CD8-positive, alpha-beta memory T cell (primary cell): ENCODE measurements at places on chromosomes 6 and 20.

- H3K4me1 ChIP-seq = no peaks in the 10 kb centered on the region
- DNase-seq = no peak
- no peak overlapping the region for H3K4me3 ChIP-seq
- H3K27me3 ChIP-seq = no peaks in the 10 kb centered on the region
- no peak overlapping the region for H3K27ac ChIP-seq
These were observed 31.4 kb downstream of the RALGAPA2 start for GRCh38 chr20:20680991-20681508.

DNA sequence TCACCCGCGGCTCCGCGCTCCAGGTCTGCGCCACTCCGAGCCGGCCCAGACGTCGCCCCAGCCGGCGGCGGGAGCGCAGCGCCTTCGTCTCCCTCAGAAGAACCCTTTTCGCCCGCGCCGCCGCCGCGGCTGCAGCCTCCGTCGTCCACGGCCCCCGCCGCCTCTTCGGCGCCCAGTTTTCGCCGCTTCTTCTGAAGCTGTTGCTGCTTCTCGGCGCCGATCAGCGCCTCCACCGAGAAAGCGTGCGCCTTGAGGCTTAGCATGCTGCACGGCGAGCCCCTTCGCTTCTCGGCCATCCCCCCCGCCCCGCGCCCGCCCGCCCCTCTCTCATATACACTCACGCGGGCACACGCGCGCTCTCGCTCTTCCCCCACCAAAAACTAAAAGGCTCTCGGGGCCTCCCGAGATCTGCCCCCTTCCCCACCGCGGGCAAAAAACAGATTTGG lies 489 bp downstream of the TBX18 start:
- H3K27ac ChIP-seq = peak overlapping the region; percentile 38
- H3K4me1 ChIP-seq = no peaks in the 10 kb centered on the region
- H3K36me3 ChIP-seq = no peaks in the 10 kb centered on the region
- H3K27me3 ChIP-seq = peaks cover 12% of the 10 kb centered on the region
- H3K4me3 ChIP-seq = no peak overlapping the region

DNA sequence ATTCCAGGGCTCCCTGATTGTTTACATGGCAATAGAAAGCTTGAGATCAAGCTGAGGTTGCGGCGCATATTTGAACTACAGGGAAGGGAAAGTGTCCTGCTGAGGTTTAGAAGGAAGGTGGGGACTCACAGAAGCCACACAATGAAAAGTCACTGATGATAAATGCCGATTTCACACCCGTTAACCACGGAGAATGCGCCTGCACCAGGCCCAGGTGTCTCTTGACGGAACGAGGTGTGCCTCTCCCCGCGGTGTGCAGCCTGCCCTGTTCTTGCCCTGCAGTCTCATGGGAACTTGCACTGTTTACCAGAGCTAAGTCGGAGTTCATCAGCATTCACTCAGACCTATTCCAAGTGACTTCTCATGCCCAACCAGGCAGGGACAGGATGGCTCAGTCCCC lies 90.3 kb downstream of the LY86 start:
- no peak overlapping the region for H3K27ac ChIP-seq
- peaks cover 9% of the 10 kb centered on the region for H3K4me1 ChIP-seq
- H3K4me3 ChIP-seq = no peak overlapping the region
- no peaks in the 10 kb centered on the region for H3K27me3 ChIP-seq

- no peaks in the 10 kb centered on the region for H3K27me3 ChIP-seq
- no peaks in the 10 kb centered on the region for H3K36me3 ChIP-seq
- no peak overlapping the region for H3K27ac ChIP-seq
- H3K4me1 ChIP-seq = no peaks in the 10 kb centered on the region
These were observed 14.3 kb upstream of the CBFA2T2 start for GRCh38 chr20:33475381-33476152.

DNA sequence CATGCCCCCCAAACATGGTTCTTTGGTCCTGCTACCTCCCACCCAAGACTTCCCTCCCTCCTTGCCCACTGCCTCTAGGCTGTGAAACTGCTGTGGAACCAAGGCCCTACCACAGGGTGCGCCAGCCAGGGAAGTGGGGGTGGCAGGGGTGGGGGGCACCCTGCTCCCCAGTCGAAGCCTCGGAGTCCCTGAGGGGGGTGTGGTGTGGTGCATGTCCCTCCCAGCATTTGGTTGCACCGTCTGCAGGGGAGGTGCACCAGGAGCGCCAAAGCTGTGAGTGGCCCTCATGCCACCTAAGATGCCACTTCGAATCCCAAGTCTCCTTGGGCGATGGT lies 1.8 kb downstream of the RGS19 start:
- peak overlapping the region; percentile 81 for H3K27ac ChIP-seq
- H3K36me3 ChIP-seq = peaks cover 7% of the 10 kb centered on the region
- peaks cover 28% of the 10 kb centered on the region for H3K4me1 ChIP-seq

DNA sequence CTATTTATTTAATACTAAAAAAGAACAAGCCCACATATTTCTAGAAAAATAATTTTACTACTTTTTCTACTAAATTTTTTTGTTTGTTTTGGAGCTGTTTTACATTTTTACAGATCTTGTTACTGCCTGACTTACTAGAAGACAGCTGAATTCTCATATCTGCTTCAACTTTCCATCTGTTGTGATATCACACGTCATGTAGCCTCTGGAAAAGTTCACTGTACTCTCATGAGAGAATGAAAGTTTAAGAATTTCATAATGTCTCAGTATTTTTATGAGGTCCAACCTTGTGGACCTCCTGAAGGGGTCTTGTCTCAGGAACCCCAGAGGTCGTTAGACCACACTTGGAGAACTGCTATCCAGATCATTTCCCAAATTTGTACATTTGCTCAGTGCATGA lies 81.7 kb upstream of the MTHFD1L start:
- no peaks in the 10 kb centered on the region for H3K27me3 ChIP-seq
- no peaks in the 10 kb centered on the region for H3K36me3 ChIP-seq
- no peak for DNase-seq
- no peaks in the 10 kb centered on the region for H3K4me1 ChIP-seq

- no peak overlapping the region for H3K27ac ChIP-seq
- H3K36me3 ChIP-seq = no peaks in the 10 kb centered on the region
- no peaks in the 10 kb centered on the region for H3K27me3 ChIP-seq
These were observed 23.4 kb downstream of the MGME1 start for GRCh38 chr20:17992224-17992637.

DNA sequence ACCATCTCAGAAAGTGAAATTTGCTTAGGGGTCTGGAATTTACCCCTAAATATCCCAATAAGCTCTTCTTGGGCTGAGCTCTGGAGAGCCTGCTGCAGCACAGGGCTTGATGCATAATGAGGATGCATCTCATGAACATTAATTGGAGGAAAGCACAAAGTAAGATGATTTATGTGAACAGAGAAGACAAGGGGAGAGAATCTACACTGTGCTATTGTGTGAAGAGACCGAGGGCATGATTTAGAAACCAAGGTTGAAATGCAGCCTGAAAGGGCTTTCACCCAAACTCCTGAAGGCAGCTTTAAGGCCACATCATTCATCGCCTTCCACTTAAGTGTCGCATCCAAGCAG lies 27.8 kb upstream of the GPR63 start:
- H3K27me3 ChIP-seq = peaks cover 12% of the 10 kb centered on the region
- H3K27ac ChIP-seq = no peak overlapping the region
- no peaks in the 10 kb centered on the region for H3K36me3 ChIP-seq
- no peak for DNase-seq
- H3K4me3 ChIP-seq = no peak overlapping the region

- peaks cover 43% of the 10 kb centered on the region for H3K36me3 ChIP-seq
- H3K4me1 ChIP-seq = peaks cover 41% of the 10 kb centered on the region
- H3K27me3 ChIP-seq = no peaks in the 10 kb centered on the region
- peak within 1 kb of the TSS; percentile 91 for H3K27ac ChIP-seq
- peak; percentile 96 for DNase-seq
- H3K4me3 ChIP-seq = peak within 1 kb of the TSS; percentile 99
These were observed at the start of the genes POLR1C and YIPF3 for GRCh38 chr6:43516697-43517504. TSS of gene POLR1C (plus strand) at chr6:43517089. CDS start at chr6:43517110, 21 bp downstream. TSS of gene YIPF3 (minus strand) at chr6:43516926. CDS start at chr6:43516807, 119 bp downstream.

DNA sequence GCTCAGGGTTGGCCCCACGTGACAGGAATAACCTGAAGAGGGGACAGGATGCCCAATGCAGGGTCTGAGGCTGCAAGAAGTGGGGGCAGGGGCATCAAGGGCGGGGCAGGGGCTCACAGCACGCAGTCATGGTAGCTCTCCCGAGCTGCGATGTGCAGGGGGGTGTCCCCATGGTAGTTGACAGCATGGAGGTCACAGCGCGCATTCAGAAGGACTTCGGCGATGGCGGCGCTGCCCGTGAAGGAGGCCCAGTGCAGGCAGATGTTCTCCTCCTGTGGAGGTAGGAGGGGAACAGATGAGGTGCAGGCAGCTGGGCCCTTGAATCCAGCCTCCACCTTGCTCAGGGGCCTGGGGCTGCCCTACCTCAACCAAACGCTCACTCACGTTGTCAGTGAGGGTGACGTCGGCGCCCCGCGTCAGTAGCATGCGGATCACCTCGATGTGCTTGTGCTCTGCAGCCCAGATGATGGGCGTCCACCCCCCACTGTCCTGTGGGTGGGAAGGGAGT lies 5.8 kb upstream of the SLC44A4 start:
- no peaks in the 10 kb centered on the region for H3K4me1 ChIP-seq
- no peak overlapping the region for H3K27ac ChIP-seq
- DNase-seq = no peak
- H3K4me3 ChIP-seq = no peak overlapping the region
- H3K36me3 ChIP-seq = peaks cover 47% of the 10 kb centered on the region

DNA sequence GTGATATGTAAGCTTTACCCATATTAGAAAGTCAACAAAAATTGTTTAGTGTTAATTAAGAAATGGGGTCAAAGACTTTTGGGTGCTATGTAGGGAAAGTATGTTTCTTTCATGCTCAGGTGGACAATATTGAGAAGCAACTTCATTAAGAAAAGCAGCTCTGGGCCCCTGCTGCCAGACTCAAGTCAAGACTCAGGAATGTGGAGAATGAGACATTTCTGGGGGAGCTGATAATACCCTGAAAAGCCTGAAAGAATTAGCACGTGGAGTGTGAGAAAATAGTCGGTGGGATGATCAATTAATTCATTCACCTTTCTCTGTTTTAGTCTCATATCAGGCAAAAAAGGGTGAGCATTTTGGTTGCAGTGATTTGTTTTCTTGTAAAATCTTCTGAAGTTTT lies 175.1 kb upstream of the IMPG1 start:
- no peak for DNase-seq
- H3K27me3 ChIP-seq = no peaks in the 10 kb centered on the region
- no peaks in the 10 kb centered on the region for H3K4me1 ChIP-seq
- no peak overlapping the region for H3K4me3 ChIP-seq
- H3K27ac ChIP-seq = no peak overlapping the region

- H3K4me3 ChIP-seq = no peak overlapping the region
- H3K27ac ChIP-seq = no peak overlapping the region
These were observed 139.9 kb downstream of the MOXD1 start for GRCh38 chr6:132261354-132261753.

- H3K4me1 ChIP-seq = no peaks in the 10 kb centered on the region
- H3K27me3 ChIP-seq = no peaks in the 10 kb centered on the region
- no peak overlapping the region for H3K27ac ChIP-seq
These were observed 132.7 kb upstream of the JAG1 start for GRCh38 chr20:10806539-10806938.

DNA sequence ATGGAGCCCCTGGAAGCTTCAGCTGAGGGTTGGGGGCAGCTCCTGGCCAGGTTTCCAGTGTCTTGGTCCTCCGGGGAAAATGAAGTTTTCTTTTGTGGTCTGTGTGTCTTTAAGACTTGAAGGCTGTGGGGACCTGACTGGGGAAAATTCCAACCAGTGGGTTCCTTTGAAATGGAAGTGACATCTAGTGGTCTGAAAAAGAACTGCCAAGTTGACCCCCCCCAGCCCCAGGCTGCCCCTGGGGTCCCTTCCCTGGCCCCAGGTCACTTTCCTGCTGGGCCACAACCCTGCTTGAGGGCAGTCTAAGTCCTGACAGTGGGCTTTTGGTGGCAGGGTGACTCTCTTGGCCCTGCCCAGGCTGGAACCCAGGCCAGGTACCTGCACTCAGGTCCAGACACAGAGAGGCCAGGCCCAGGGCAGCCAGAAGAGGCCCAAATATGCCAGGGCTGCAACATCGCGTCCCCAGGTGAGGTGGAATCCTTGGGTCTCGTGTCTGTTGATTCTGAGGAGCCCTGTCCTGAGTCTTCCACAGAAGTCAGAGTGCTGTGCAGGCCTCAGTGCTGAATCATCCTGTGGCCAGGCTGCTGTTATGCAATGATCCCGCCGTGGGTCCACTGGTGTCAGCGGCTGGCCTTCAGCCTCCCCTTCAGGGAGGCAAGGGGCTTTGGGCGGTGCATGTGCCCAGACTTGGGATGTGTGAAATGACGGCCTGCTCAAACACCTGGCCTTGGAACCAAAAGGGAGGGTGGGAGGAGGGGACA lies 68.4 kb downstream of the VEGFA start:
- no peaks in the 10 kb centered on the region for H3K36me3 ChIP-seq
- H3K4me3 ChIP-seq = no peak overlapping the region
- no peaks in the 10 kb centered on the region for H3K27me3 ChIP-seq
- no peak for DNase-seq
- peak overlapping the region; percentile 38 for H3K27ac ChIP-seq

- H3K4me3 ChIP-seq = no peak overlapping the region
- H3K36me3 ChIP-seq = no peaks in the 10 kb centered on the region
- H3K27ac ChIP-seq = no peak overlapping the region
- no peak for DNase-seq
- H3K4me1 ChIP-seq = no peaks in the 10 kb centered on the region
These were observed 33.3 kb downstream of the TNFRSF21 start for GRCh38 chr6:47276377-47276776.

DNA sequence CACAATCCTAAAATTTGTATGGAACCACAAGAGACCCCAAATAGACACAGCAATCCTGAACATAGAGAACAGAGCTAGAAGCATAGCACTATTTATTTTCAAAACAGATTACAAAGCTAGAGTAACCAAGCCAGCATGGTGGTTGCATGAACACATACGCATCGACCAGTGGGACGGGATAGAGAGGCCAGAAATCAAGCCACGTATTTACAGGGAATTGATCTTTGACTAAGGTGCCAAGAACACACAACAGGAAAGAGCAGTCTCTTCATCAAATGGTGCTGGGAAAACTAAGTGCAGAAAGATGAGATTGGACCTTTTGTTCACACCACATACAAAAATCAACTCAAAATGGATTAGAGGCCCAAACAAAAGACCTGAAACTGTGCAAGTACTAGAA lies 21.1 kb downstream of the TTLL2 start:
- no peaks in the 10 kb centered on the region for H3K27me3 ChIP-seq
- peaks cover 6% of the 10 kb centered on the region for H3K4me1 ChIP-seq
- no peak overlapping the region for H3K27ac ChIP-seq
- no peak overlapping the region for H3K4me3 ChIP-seq
- H3K36me3 ChIP-seq = no peaks in the 10 kb centered on the region
- DNase-seq = no peak

GRCh38 chr6:156250593-156250992 lies 526.6 kb upstream of the ARID1B start:
- no peaks in the 10 kb centered on the region for H3K27me3 ChIP-seq
- H3K4me1 ChIP-seq = no peaks in the 10 kb centered on the region
- H3K4me3 ChIP-seq = no peak overlapping the region
- no peaks in the 10 kb centered on the region for H3K36me3 ChIP-seq

GRCh38 chr6:97666889-97667288 lies 383.9 kb upstream of the MMS22L start:
- no peak overlapping the region for H3K4me3 ChIP-seq
- no peak overlapping the region for H3K27ac ChIP-seq
- H3K27me3 ChIP-seq = no peaks in the 10 kb centered on the region

DNA sequence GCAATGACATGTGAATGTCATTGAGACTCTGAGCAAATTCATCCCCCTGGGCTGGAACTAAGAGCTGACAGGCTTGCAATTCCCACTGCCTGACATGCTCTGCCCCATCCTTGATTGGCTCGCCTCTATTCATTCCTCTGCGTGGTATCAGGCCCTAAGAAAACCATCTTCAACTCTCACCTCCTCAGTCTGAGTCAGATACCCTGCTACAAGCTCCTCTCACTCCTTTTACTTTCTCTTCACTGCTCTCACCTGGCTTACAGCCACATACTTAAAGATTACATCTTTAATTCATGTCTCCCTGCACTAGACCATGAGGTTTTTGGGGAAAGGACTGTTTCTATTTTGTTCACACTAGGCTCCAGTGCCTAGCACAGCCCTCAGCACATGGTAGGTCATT lies 131.6 kb downstream of the KIF6 start:
- no peak overlapping the region for H3K27ac ChIP-seq
- no peak for DNase-seq
- no peak overlapping the region for H3K4me3 ChIP-seq
- no peaks in the 10 kb centered on the region for H3K36me3 ChIP-seq
- no peaks in the 10 kb centered on the region for H3K27me3 ChIP-seq
- no peaks in the 10 kb centered on the region for H3K4me1 ChIP-seq
